ENCODE measurements at places on chromosomes 13 and 19.

DNA sequence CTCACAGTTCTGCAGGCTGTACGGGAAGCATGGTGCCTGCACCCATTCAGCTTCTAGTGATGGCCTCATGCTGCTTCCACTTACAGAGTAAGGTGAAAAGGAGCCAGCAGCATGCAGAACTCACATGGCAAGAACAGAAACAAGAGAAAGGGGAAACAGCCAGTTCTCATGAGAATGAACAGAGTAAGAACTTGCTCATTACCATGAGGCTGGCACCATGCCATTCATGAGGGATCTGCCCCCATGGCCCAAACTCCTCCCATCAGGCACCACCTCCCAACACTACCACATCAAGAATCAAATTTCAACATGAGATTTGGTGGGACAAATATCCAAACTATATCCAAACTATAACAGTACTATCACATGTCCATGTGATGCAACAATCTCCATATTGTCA is 72.1 kb downstream of the KATNAL1 start:
- no peak for DNase-seq

- no peak for DNase-seq
These were observed 105.0 kb downstream of the DGKH start for GRCh38 chr13:42153199-42154113.

DNA sequence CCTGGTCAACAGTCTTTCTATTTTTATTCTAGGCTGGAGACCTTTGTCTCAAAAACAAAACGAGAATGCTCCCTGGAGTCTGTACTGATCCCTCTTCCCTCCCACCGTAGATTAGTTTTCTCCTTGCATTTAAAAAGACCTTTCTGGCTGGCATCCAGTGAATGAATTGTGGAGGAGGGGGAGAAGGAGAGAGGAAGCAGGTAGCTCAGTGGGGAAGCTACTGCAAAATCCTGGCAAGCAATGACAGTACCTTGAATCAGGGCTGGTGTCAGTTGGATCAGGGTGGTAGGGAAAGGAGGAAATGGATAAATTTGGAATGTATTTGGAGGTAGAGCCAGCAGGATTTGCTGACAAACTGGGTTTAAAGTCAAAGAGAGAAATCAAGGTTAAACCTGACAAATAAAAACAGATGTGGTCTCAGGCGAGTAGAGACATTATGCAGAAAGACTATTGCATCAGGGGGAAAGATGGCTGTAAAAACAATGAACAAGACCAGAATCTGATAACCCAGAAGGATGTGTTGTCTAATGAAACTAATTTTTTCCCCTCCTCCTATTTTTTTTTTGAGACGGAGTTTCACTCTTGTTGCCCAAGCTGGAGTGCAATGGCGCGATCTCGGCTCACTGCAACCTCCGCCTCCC is 3.5 kb upstream of the CYP2S1 start:
- DNase-seq, result no peak

DNA sequence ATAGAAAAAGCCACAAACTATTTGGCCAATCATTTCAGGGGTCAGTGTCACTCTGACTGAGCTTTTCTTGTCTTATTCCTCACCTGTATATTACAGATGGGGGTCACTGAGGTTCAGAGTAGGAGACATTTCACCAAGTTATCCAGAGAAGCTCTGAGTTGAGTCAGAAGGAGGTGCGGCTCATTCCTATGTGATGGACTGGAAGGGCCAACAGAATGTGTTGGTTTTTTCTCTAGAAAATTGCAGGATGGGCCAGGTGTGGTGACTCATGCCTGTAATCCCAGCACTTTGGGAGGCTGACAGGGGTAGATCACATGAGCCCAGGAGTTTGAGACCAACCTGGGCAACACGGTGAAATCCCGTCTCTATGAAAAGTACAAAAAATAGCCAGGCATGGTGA is 24.5 kb upstream of the ZNF83 start:
- no peak for DNase-seq

GRCh38 chr13:110714797-110715394 is 1.4 kb downstream of the ING1 start:
- DNase-seq, result no peak

GRCh38 chr19:11769995-11770394 is 3.2 kb downstream of the ZNF441 start:
- DNase-seq, result no peak

DNA sequence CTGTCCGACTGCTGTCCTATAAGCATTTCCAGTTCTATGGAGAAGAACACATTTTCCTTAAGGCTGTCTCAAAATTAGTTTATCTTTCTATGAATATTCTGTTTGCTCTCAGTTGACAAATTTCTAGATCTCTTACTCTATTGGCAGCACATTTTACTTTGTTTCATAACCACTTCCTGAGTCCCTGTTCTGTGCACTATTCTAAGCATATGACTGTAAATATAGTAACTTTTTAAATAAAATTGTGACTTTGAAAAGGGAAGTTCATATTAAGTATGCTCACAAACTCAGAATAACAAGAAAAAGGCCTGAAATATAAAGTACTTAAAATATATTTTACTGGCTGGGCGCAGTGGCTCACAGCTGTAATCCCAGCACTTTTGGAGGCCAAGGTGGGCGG is 56.5 kb upstream of the HTR2A start:
- no peak for DNase-seq

- DNase-seq, result no peak
These were observed 730.4 kb downstream of the OLFM4 start for GRCh38 chr13:53759016-53759415.

- DNase-seq, result no peak
These were observed 38.1 kb upstream of the CACNA1A start for GRCh38 chr19:13544423-13544822.

- DNase-seq, result no peak
These were observed 11.8 kb downstream of the CCDC97 start for GRCh38 chr19:41321600-41322270.

DNA sequence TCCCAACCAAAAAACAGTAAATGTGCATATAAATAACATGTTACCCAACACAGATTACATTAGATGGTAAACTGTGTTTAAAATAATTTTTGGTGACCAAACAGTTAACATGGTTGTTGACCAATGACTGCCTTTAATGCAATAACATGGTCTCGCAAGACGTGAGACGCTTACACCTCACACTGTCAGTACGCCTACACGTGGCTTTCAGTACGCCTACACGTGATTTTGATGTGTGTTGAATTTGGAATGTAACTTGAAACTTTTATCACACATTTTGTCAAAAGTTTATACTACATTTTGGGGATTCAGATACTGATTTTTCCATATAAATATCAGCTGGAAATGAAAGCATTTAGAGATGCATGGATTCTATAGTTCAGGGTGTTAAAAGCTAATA is 32.0 kb downstream of the SLC7A9 start:
- no peak for DNase-seq

GRCh38 chr13:43492311-43492710 is 294.5 kb downstream of the ENOX1 start:
- DNase-seq, result no peak

- DNase-seq, result no peak
These were observed 7.2 kb downstream of the GARRE1 start for GRCh38 chr19:34261334-34262109.
